ENCODE measurements at places on chromosomes 12 and 14.

DNA sequence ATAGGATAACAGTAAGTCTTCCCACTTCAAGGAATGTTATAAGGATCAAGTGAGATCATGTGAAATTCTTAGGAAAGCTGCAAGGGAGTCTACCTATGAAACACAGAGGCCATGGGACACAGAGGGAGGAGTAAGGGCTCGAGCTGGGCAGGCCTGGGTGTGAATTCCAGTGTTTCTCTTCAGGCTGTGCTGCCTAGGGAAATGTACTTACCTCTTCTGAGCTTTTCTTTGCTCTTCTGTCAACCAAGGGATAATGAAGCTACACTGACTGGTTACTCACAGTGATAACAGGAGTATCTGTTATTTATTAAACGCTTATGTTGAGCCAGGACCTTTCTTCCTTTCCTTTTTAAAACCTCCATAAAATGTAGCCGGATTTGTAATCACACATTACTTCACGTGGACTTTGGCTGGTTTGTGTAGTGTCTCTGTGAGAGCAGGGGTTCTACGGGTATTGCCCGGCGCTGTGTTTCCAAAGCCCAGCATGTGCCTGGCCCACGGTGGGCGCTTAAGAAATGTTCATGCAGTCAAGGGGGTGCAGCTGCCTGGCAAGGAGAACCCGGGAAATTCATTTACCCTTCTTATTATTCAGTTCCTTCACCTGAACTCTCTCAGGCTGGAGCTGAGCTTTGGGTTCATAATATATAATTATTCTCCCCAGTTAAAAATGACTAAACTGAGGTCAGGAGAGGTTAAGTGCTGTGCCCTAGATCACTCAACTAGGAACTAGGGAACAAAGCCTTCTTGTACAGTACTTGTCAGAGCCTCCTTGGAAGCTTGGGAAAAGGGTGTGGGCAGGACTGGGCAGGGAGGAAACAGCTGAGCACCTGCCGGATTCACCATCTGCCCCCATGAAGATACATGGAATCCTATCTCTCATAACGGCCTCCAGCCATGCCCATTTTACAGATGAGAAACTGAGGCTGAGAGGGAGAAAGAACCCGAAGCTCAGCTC is 214.2 kb downstream of the CACNA1C start:
- no peak for DNase-seq

DNA sequence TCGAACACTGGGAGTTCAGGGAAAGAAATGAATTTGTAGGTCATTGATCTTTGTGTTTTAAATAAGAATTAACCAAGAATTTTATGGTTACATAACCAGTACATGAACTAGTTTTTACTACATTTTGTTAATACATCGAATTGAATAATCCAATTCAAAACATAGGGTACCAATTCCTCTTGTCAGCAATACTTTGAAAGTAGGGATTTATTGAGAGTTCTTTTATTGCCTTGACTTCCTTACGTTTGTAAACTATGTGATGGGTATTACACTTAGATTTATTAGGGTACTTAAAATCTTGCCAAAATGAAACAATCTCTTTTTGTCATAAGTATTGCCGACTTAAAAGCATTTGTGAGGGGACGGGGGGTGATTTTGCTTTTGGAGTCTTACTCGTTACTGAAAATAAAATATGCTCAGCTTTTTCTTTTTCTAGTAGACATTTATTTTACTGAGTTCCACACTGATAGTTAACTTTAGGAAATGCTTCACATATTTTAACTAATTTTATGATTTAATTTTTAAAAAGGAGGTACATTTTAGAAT is 22.4 kb downstream of the SOCS2 start:
- DNase-seq = no peak

GRCh38 chr14:22542360-22542759 is 46.7 kb downstream of the DAD1 start:
- no peak for DNase-seq

- DNase-seq = peak; percentile 85
Observed at GRCh38 chr12:123457980-123458779, at the start of gene SNRNP35. Gene SNRNP35 (plus strand): TSS chr12:123458139. CDS start chr12:123465541, 7,402 bp downstream.

GRCh38 chr12:10075451-10075850 is 23.3 kb downstream of the CLEC1A start:
- no peak for DNase-seq

DNA sequence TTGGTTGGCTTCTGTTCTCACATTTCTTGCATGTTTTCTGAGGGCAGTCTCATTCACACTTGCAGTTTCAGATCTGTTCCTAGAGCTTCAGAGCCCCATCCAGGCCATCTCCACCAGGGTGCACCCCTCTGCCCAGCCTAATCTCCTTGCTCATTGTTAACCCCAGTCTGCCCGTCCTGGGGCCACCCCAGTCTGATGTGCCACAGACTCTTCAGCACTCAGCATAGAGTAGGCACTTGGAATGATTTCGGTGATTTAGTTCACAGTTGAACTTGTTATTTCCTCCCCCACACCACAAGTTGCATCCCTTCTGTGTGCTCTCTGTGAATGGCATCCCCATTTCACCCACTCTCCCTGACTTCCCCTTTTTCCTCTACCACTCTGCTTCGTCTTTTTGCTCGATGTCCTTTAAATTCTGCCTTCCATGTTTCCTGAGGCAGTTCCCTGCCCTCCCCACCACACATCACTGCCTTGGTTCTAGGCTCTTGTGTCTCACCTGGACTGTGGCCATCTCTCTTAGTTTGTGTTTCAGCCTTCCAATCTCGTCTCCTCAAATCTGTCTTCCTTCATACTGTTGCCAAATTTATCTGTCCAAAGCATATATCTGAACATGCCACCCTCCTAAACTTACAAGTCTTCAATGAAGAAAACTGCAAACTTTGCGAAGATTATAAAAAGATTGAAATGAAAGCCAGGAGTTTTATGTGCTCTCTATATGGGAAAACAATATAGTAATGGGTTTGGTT is 41.5 kb downstream of the ANO6 start:
- no peak for DNase-seq

GRCh38 chr12:122355706-122356105 is 66.8 kb downstream of the CLIP1 start:
- no peak for DNase-seq

- DNase-seq = no peak
Observed at GRCh38 chr12:76276499-76277151, 71.6 kb downstream of the BBS10 start.

GRCh38 chr14:74140374-74140850 is 55.7 kb downstream of the LIN52 start:
- DNase-seq = no peak

DNA sequence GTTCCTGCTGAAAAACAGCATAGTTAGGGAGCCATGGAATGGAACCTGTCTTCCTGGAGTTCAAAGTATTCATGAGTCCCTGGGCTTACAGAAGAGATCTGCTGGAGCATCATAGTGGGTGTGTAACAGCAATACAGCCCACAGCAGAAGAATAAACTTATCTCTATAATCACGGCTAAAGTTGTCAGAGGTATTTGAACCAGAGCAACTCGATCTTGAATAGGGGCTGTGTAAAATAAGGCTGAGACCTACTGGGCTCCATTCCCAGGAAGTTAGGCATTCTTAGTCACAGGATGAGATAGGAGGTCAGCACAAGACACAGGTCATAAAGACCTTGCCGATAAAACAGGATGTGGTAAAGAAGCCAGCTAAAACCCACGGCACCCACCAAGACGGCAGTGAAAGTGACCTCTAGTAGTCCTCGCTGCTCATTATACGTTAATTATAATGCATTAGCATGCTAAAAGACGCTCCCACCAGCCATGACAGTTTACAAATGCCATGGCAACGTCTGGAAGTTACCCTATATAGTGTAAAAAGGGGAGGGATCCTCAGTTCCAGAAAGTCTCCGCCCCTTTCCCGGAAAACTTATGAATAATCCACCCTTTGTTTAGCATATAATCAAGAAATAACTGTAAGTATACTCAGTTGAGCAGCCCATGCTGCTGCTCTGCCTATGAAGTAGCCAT is 223.4 kb downstream of the PCNX1 start:
- peak; percentile 21 for DNase-seq

- DNase-seq = no peak
Observed at GRCh38 chr12:11655842-11656241, 6.4 kb downstream of the ETV6 start.

- DNase-seq = no peak
Observed at GRCh38 chr12:110176745-110177144, 52.6 kb downstream of the IFT81 start.

Data from activated CD4-positive, alpha-beta T cell treated with anti-CD3 and anti-CD28 coated beads, Interleukin-2, amount 50 U/mL, for 16 hours (primary cell).